ENCODE measurements at places on chromosomes 7 and 10.

DNA sequence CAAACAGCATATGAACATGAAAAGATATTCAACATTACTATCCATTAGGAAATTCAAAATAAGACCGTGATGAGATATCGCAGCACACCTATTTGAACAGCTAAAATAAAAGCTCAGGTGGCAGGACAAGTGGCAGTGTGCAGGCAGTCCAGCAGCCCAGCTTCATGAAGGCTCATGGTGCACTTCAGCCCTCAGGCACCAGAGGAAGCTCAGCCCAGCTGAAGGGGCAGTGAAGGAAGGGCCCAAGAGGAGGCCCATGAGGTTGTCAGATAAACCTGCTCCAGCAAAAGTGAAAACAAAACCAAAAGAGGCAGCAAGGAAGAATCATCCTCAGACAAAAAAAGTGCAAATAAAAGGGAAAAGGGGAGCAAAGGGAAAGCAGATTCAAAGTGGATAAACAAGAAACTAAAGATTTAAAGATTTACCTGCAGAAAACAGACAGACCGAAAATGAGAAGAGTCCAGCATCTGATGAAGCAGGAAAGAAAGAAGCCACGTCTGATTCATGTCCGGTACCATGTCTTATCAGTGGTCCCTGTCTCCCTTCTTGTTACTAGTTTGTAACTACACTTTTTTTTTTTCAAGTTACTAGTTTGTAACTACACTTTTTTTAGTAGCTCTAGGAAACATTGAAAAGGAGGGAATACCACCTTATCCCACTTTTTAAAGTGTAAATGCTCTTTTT, 15.0 kb upstream of the FAM24B start:
- DNase-seq, result no peak

DNA sequence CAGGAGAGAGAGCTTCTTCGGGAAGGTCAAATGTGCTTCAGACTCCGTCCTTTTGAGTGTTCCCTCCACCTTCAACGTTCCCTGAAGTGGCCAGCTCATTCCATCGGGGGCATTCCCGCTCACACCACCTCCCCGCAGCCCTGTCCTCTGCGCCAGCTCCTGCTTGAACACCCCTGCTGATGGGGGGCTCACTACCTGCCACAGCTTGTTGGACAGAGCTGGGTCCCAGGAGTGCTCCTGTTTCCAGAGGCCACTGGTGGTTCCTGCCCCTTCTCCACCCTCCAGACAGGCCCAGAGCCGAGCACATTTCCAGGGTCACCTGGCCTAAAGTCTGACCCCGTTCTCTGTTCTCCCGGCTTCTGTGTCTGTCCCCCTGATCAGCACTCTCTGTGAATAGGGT, 67.4 kb downstream of the ELFN1 start:
- DNase-seq, result no peak

DNA sequence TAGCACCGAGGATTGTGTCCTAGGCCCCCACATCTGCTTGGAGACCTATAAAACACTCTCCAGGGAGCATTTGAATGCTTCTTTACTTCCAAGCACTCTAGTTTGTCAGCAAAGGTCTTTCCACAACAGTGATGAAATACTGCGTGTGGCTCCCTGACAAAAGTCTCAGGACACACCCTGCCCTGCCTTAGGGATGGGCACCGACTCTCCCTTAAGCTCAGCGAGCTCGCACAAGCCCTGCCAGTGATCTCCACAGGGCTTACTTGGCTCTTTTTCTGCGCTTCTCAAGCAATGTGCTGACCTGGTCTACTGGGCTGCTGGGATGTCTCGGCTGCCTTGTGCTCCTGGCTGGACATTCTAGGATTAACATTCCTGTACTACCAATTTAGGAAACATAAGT, 84.3 kb upstream of the MPP7 start:
- DNase-seq, result peak; percentile 54

GRCh38 chr7:28358423-28358868, 53.9 kb upstream of the CREB5 start:
- DNase-seq, result peak; percentile 96

DNA sequence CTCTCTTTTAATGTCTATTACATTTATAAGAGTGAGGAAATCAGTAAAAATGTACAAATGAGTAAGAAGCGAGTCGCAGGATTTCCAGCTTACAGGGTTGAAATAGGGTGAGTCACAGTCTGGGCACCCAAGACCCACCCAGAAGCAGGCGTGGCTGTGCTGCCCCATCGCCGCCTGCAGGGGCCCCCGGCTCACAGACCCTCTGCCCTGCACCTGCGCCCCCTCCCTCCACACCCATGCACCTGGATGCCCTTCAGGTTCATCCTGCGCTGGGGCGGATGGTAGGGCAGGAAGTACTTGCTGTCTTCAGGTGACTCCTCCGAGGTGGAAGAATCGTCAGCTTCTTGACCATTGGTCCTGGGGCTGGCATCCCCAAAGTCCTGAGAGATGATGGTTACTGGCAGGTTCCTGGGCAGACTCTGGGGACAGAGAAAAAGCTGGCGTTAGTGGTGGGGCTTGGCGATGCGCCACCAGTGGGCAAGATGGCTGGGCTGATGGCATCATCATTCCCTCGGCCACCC, 90.2 kb upstream of the GNA12 start:
- peak; percentile 84 for DNase-seq

GRCh38 chr10:13708256-13708990, 121.7 kb downstream of the PRPF18 start:
- peak; percentile 82 for DNase-seq

DNA sequence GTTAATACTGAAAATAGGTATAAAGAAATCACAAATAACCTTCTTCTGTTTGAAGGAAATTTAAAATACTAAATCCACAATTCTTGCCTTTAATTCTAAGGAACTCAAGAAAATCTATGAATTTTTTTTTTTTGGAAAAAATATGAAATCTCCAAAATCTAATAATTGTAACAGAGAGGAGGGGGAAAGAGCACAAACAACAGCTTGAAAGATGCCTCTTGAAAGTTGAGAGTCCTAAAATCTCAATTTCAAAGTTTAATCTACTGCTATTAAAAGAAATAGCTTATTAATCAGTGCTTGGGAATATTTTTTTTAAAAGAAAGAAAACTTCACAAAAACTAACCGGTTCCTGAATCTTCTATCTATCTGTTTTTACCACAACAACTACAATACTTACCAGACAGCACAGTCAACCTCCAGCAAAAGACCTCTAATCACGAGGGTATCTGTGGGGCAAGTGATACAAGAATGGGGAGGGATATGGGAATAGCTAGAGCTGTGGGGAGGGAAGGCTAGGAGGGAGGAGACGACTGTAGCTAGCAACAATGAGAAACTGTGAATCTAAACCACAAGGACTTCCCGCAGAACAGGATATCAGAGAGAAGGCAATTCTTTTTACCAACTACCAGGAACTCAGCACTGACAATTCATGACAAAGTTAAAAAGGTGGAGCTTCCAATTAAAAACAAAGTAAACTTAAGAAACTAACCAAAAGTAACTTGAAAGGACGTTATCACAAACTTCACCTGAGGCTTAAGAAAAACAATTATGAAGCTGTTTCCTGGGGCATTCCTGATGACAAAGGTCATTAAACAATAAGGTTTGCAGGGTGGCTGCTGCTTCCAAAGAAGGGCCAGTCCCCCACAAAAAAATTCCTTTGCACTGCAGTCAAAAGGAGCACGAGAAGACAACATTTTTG, at the start of gene USP54:
Gene USP54, minus strand, starts transcription at position 462 of the 919 bp plus-strand sequence. CDS start 15,684 bp downstream, outside the sequence.
- DNase-seq, result peak; percentile 89

- DNase-seq, result no peak
These were observed 101.0 kb downstream of the DIP2C start for GRCh38 chr10:588246-589165.

DNA sequence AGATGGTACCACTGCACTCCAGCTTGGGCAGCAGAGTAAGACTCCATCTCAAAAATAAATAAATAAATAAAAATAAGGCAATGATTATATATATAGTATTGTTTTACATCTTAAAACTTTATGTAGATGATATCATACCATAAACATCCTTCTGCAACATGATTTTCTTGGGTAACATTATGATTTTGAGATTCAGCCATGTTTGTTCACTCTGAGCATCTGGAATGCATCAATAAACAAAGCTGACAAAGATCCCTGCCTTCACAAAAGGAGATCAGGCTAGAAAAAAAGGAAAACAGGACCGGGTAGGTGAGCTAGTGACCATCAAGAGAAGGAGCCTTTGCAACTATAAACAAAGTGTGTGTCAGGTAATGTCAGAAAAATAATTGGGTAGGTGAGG, 31.9 kb upstream of the KAT6B start:
- DNase-seq, result no peak

DNA sequence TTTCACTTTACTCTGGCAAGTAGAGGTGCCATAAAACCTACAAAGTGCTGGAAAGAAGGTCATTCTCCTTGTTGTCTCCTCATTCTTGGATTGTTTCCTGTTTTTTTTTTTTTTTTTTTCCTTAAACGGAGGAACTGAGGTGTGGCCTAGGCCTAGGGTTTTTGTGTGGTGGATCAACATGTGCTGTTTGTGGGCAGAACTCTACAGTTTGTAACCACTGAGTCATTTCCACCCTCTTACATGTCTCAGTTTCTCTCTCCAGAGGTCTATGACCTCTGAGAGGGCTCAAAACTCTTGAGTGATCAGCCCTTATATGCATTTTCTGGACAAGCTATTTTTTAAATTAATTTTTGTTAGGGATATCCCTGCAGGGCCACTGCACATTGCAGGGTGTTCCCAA, 296.0 kb downstream of the PPP1R3A start:
- peak; percentile 60 for DNase-seq

DNA sequence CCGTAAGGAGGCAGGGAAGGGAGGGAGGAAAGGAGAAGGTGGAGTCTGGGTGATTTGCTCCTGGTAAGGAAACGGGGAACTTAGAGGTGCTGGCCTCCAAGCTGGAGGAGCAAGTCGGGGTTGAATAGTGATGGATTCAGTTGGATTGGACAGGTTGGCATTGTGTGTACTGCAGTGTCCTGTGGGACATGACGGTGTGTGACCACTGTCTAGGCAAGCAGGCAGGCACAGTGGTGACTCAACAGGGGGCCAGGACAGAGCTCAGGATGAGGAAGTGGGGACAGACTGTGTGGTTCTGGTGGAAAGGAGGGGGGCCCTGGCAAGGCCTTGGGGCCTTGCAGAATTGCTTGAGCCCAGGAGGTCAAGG, 48.8 kb downstream of the COL26A1 start:
- no peak for DNase-seq

DNA sequence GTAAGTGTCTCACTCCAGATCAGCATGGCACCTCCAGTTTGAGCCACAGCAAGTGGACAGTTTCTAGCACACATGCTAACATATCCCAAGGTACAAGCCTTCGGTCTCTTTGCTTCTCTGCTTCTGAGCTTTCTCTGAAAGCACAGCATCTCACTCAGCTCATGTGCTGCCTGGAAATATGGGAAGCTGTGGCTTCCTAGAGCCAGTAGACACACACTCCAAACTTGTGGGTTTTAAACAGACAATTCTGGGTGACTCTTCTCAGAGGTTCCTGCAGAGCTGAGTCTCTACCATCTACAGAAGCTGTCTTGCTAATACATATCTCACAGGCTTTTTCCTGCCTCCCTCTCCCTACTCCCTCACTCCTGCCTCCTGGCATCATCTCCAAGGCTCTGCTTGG, 23.9 kb upstream of the TMEM273 start:
- DNase-seq, result no peak

GRCh38 chr7:132187869-132188789, 388.1 kb downstream of the PLXNA4 start:
- no peak for DNase-seq

DNA sequence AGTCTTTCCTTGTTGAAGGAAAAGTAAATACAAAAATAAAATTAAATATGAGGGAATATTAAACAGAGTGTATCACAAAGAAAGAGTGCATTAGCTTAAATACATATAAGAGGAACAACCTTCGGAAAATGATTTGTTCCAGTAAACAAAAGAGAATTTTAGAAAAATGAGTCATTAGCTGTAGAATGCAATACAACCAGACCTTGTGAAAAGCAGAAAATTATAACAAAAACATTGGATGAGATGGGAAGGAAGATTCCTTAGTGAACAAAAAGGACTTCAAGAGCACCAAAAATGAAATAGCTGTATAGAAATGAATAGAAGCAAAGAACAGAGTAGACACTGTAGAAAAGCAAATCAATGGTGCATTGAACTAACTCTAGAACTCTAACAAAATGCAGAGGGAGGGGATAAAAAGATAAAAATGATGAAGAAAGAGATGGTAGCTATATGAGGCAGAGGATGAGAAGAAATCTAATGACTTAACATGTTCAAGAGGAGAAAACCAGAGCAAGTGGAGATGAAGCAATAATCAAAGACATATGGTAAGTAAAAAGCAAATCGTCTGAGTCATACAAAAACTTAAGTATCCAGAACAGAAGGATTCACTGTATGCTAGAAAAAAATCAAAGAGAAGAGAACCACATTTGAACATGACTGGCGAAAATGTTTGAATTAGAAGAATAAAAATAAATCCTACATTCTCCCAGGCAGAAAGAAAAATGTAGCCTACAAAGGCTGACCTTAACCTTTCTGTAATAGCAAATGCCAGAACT, 190.5 kb downstream of the TMEM26 start:
- DNase-seq, result no peak

GRCh38 chr7:78434281-78434680, 635.7 kb downstream of the PHTF2 start:
- no peak for DNase-seq

DNA sequence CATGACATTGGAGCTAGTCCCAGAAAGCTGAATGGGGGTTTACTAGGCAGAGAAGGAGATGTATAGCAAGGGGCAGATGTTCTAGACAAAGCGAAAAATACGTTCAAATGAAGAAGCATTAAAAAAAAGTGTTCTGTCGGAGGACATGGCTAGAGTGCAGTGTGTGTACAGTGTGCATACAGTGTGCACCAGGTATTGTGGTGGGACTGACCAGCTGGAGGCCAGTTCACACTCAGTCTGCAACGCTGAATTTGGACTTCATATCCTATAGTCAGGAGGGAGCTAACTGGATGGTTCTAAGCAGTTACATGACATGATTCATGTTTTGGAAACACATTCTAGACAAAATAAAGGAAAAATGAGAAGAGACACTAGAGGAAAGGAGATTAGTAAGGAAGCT, 8.8 kb downstream of the BBIP1 start:
- DNase-seq, result no peak

DNA sequence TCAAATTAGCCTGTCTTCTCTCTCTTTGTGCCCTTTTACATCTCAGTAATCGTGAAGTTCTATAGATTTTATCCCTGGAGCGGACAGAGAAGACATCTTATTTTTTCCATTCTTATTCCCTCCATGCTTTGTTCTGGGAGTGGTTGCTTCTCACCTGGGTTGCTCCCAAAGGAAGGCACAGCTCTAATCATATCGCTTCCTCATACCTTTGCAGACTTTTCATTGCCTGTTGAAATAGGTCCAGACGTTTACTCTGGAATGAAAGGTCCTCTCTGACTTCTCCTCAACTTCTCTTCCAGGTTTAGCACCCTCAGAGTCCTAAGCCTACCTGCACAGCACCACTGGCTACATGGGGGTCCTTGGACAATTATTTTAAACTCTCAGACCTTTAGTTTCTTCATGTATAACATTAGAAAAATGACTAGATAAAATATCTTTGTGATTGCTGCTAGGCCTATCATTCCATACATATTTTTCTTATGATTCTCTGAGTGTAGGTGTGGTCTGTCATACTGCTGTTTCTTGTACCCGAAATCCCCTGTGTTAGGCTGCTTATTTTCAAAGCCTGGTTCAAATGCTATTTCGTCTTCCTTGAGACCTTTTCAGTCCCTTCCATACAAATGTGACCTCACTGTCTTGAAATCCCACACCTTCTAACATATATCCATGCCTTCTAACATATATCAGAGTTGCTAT, 418.1 kb downstream of the GFRA1 start:
- no peak for DNase-seq

- DNase-seq, result no peak
These were observed 1.3 kb downstream of the EGR2 start for GRCh38 chr10:62814756-62815380.
